ENCODE measurements at places on chromosomes 2 and 18.

DNA sequence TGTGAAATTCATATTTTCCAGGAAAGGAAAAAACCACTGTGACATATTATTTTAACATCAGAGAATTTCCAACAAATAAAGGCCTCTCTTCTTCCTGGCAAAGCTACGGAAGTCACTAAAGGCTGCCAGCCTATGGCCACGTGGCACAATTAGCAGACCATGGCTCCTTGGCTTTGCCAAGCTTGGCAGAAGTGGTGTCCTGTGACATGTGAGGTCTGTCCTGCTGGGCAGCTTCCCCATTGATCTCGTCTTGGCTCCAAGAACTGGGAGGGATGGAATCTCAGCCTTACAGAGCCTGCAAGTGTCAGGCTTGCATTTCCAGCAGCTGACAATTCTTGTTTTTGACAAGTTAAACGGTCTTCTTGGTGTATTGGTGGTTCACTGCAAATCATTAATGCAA is 226.9 kb upstream of the THSD7B start:
- DNase-seq: no peak

GRCh38 chr2:238868067-238868524 is 20.2 kb downstream of the TWIST2 start:
- DNase-seq: no peak

DNA sequence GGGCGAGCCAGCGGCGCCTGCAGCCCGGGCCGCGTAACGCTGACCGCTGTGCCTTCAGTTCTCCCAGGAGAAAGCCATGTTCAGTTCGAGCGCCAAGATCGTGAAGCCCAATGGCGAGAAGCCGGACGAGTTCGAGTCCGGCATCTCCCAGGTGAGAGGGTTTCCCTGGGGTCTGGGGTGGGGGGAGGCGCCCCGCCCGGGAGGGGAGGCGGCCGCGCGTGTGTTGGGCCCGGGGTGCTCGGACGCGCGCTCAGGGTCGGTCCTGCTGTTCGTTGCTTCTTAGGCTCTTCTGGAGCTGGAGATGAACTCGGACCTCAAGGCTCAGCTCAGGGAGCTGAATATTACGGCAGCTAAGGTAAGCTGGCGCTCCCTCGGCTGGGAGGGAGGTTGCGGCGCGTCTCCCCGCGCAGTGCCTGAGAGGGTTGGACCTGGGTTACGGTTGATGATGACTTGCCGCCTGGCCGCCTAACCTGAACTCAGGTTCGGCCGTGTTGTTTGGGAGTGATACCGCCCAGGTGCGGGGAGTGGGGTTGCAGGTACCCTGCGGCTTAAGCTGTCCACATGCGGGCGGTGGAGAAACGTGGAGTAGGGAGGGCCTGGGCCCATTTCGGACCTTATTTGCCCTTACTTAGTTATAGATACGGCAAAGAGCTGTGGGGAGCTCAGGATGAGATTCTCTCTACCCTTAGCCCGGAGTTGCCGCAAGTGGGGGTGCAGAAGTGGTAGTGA is 638 bp downstream of the RPS7 start:
- peak; percentile 33 for DNase-seq

DNA sequence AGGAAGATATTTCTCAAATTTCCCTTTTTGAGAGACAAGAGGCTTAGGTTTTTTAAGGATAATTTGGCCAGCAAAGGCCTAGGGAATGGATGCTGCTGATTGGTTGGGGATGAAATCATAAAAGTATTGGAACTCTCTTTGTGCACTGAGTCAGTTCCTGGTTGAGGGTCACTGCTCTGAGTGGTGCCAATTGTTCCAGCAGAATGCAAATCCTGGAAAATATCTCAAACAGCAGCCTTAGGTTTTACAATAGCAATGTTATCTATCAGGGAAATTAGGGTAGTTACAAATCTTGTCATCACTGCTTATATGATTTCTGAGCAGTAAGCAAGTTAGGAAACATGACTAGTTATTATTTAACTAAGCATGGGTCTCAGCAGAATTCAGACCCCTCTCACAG is 96.2 kb downstream of the RAD51AP2 start:
- no peak for DNase-seq

DNA sequence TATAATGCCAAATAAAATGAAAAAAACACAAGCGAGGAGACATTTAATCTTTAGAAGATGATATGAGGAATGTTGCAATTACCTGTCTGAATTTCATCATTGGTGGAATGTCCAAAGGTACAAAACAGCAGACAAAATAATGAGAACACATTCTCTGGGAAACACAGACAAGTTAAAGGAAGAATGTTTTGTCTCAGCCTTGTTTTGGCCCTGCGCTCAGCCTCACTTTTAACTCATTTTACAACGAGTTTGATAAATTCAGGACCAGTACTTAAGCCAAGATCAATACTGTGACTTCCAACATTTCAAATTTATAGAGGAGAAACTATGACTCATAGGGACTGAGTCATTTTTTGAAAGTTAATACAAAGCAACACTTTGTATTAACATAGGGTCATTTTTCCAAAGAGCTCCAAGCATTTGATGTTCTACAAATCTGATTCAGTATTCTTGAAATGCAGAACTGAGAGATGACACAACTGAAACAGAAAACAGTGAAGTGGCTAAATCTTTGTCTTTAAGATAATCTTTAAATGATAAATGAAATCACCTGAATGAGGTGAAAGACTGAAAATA is 833.2 kb upstream of the CHAC2 start:
- DNase-seq: no peak

DNA sequence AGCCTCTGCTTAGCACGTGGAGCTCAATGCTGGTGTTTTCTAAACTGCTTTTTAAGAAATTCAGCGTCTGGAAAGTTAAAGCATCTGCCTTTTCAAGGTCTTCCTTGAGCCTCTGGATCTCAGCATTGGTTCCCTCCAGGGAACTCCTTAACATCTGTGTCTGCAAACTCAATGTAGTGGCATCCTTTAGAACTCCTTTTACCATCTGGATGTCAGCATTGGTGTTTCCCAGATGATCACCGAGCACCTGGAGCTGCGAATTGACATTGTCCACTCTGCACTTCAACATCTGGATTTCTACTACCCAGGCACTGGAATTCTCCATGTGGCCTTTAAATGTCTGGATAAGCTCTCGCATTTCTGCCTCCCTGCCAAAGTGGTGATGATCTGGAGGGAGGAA is 3.7 kb downstream of the CLEC4F start:
- no peak for DNase-seq

- DNase-seq: no peak
These were observed 87.5 kb downstream of the TFCP2L1 start for GRCh38 chr2:121197369-121198091.

DNA sequence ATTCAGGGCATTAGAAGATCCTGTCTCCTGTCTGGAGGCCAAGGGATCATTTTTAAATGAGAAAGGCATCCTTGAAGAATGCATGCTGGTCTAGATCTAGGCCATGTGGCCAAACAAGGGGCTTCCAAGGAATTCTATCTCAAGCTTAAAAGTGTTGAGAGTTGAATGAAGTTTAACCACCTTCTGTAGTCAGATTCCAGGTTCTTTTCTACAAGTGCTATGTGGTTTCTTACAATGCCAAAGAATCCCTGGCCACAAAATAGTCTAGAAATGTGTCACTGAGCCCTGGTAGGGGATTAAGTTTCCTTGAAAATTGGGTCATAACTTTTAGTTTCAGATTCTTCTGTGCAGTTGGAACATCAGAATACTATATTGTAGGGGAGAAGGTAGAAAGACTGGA is 640.7 kb upstream of the ACVR2A start:
- DNase-seq: no peak

DNA sequence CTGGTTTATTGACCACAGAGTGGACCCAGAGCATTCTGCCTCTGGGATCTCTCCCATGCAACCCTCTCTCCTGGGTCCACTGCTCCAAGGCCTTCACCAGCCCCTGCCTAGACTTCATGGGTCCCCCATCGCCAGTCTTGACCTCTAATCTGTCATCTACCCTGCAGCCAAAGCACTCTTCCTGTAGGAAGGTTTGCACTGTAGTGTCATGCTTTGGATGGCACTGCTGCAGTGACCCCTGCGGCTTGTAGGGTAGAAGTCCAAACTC is 41.7 kb downstream of the MYO7B start:
- no peak for DNase-seq

DNA sequence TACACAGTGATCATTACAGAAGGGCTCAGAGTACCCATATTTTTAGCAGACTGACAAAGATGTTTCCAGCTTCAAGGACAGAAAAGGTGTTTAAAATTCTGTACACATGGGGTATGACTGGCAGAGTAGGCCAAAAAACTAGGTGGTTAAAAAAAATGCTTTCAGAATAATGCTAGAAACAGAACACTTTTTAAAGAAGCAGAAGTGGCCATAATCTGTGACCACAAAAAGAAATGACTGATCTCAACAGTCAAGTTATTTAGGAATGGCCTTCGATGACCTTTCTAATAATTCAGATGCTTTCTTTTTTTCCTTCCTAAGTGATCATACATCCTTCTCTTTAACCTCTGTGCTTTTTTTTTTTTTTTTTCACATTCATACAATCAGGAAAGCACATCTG is 4.1 kb upstream of the AQP4 start:
- no peak for DNase-seq

- DNase-seq: no peak
These were observed 70.8 kb upstream of the GATA6 start for GRCh38 chr18:22098563-22098989.

- DNase-seq: no peak
These were observed 136.2 kb downstream of the BCL2 start for GRCh38 chr18:63183378-63183777.

- no peak for DNase-seq
These were observed 6.1 kb downstream of the ONECUT2 start for GRCh38 chr18:57441071-57441794.

DNA sequence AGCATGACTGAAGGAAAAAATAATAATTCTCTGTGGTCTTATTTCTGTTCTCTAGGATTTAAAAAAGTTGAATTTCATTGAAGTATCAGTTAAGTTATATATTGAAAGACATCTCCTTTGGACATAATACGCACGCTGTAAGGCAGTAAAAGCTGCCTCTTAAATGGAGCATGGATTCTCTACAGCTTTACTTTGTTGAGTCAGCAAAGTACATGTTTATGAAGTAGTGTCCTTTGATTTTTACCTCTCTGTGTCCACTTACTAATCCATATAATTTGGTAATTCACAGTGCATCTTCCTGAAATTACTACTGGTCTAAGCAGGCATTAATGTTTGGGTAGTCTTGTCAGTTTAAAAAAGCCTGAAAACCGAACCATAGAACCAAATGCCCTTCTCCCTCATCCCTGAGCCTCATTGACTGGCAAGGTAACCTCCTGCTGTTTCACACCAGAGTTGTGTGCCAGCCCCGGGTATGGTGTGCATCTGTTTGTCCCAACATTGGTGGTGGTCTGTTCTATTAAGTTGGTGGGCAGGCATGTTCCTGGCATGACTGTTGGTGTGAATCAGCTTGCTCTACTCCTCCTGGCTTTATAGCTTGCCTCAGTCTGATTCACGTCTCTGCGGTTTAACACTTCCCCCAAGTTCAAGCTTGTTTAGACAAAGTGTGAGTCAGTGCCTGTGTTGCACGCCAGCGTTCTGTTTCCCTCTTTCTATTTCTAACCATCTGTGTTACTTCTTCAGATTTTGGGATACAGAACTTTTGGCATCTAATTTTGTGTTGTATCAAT is 71.0 kb upstream of the ITM2C start:
- DNase-seq: peak; percentile 55

- no peak for DNase-seq
These were observed 18.0 kb downstream of the COLEC11 start for GRCh38 chr2:3612639-3613523.

- DNase-seq: no peak
These were observed 650.4 kb downstream of the RNF144A start for GRCh38 chr2:7567646-7568045.

- no peak for DNase-seq
These were observed 158.5 kb upstream of the REV1 start for GRCh38 chr2:99648178-99648844.

DNA sequence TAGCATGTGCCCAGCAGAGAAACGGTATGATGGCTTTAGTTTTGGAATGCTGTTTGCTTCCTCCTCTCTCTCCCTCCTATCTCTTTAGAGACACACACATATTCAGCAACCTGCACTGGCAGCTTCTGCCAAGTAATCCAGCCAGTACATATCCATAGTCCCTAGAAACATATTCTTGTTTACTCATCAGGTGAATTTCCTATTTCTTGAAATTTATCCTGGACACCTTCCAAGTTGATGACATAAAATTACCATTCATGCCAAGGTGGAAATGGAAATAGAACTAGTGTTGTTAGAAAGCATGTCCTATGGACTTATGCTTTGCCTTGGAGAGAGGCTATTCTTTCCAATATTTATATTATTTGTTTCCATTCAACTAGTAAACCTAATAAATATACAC is 50.9 kb upstream of the RGPD4 start:
- no peak for DNase-seq

GRCh38 chr18:70455731-70456130 is 166.9 kb downstream of the SOCS6 start:
- no peak for DNase-seq

- DNase-seq: no peak
These were observed 4.6 kb upstream of the UGP2 start for GRCh38 chr2:63837036-63837594.

DNA sequence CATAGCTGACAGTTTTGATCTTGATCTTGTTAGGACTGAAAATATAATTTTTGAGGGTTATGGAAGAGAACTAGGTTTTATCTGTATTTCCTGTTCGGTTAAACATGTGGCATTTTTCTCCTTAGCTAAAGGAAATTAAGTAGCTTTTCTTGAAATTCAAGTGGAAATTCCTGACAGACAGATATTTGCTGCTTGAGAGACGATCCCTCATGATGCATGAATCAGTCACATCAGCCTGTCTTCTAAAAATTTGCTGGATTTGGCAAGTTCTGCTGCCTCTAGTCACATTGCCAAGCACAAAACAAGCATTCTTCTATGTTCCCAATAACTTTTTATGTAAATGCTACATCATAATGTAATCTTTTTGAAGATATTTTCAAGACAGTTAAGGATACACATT is 201.8 kb upstream of the ATP5MC3 start:
- no peak for DNase-seq

GRCh38 chr2:72994991-72995380 is 76.5 kb downstream of the SFXN5 start:
- DNase-seq: no peak

DNA sequence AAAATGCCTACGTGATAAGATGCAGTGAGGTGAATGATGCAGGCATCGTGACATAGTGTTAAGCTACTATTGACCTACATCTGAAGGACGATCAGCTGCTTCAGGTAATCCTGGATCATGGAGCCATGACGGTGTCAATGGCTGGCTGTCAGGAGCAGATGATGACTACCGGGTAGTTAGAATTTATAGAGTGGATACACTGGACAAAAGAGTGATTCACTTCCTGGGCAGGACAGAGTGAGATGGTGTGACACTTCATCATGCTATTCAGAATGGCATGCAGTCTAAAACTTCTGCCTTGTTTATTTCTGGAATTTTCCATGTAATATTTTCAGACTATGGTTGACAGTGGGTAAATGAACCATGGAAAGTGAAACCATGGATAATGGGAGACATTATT is 29.5 kb downstream of the METTL8 start:
- no peak for DNase-seq
